Inflammatory macrophage treated with lipopolysaccharide for 1 hour (primary cell): ENCODE measurements at places on chromosomes 1 and 21.
A peak's percentile ranks its signal among the peaks of the same experiment; 100 is the strongest.

DNA sequence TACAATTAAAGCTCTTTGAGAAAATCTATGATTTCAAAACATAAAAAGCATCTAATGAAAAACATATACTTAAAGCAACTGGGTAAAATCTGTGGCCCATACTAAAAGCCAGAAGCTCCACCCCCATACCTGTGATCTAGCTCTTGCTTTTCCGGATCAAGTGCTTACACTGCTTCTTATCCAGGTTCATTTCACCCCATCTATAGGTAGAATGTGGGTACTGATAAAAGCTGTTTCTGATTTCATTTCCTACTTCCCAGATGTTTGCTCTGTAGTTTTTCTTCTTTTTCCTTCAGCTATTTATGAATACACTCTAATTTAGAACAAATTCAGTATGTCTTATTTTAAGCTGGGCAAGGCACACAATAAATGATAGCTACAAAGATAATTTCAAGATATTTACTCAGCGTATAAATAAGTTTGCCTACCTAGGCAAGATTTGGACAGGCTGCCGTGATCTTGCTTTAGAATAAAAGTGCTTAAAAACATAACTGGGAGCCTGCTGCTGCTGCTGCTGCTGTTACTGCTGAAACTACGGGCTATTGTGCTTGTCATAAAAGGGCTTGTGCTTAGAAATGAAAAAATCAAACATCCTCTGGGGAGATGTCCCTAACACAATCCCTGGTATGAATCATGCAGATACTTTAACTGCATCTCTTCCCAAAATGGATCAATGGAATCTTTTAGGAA, 2.1 kb downstream of the SIPA1L2 start:
- DNase-seq = no peak

DNA sequence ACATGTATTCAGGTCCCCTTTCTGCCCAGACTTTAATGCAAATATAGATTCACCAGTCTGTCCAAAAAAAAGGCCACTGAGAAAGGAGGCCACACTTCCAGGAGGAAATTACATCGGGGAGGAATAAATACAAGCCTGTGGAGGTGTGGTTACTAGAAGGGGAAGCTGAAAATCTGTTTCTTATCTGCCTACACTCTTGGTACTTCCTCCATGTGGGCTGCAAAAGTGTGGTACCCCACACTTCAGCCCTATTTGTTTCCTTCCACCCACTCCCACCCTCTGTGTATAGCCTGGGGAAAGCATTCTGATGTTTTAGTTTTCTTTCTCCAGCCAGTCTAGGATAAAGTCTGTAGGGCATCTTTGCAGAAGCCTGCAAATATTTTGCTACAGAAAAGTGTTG, 38.4 kb downstream of the UTP25 start:
- DNase-seq = peak; percentile 26

DNA sequence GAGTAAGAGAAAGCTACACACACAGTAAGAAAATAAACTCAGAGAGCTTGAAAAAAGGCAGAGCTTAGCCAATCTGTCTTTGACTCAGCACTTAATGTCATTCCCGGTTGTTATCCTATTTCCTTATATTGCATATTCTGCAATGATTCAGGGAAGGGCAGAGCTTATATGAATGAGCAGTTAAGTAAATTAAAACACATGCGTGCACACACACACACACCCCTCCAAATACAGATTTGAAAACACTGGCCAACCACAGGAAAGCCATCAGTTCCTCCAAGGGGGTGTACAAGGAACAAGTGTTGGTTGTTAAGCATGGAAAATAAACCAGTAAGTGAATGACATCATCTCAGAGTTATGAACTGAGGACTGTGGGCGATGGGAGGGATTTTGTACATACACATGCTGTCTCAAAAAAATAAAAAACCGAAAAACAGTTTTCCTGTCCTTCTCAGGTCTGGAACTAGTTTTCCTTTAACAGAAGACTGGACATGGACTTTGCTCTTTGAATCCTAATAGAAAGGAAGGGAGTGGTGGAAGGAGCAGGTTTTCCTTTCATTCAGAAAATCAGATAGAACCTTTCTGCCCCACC, 1.0 kb downstream of the IQGAP3 start:
- DNase-seq = peak; percentile 83

DNA sequence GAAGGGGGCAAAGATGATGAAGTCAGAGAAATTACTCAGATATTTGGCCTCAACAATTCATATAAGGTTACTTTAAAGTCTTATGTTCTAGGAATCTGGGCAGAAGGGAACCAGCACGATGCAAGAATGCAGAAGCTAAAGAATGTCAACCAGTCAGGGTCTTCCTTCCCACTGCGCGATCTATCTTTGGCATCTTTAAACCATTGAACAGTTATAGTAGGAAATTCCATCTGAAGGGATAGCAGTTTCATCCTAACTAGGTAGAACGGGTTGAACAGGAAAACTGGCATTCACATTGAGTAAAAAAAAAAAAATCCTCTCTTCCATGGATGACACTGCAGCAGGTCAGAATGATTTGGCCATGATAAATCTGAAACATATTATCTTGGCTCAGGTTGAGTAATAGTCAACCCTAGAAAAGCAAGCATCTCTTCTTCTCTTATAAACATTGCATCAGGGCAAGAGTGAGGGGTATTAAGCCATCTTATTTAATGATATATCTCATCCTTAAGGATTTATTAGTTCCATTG, 6.3 kb downstream of the CRCT1 start:
- DNase-seq = no peak

DNA sequence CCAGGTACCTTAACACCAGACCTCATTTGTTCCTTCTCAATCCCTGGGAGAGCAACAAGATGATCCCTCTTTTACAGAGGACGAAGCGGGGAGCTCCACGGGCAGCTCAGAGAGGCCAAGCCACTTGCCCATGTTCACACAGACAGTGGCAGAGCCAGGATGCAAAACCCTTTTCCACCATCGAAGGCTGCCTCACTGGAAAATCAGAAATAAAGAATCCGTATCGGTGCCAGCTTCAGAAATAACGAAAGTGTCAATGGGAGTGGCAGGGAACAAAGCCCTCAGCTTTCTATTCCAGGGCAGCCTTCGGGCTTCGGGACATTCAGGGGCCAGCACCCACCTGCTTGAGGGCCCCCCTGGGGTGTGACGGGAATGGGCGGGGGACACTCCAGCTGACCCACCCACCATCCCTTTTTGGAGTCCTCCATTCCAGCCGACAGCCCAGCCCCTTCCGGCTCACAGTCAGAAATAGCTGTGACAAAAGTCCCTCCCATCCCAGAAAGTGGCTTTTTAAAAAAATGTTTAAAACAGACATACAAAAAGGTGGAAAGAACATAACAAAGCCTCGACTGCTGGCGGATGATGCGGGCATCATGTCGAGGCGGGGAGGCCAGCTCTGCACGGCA, 6.0 kb downstream of the IFFO2 start:
- peak; percentile 22 for DNase-seq
